GM10248 (cell line): ENCODE measurements at places on chromosomes 3 and 15.
A peak's percentile ranks its signal among the peaks of the same experiment; 100 is the strongest.

DNA sequence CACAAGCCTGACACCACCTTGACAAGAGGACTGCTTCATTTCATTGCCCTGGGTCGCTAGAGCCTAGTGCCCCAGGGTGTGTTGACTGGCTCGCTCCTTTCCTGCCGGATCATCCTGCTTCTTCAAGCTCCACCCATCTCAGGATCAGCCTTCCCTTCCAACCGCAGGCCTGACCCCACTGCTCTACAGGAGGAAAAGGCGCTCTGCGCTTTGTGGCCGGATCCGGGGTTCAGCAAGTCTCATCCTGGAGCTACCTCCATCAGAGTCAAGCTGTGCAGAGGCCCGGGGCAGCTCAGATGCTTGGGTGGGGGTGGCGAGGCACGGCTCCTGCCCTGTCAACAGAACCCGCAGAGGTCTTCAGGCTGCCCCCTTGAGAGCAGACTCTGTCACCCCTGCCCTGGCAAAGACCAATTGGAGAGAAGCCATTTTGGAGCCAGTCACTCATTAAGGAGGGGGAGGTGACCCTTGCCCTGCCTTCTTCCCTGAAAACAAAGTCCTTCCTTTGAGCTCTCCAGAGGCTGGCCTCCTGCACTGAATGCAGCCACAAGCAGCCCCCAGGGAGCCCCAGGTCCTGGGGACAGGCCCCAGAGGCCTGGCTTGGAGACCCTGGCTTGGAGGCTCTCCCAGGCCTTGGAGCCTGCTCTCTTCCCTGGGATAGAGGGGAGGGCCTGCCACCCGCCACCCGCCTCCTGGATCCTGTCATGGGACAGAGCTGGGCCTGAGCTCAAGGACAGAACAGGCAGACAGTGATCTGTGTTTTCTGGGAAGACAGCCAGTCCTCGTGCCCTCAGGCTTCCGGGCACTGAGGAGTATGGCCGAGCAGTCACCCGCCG lies 80.3 kb downstream of the CPN2 start:
- DNase-seq: no peak

- DNase-seq: no peak
These were observed 21.5 kb downstream of the PDHB start for GRCh38 chr3:58411851-58412830.

- DNase-seq: no peak
These were observed 230.0 kb downstream of the KBTBD8 start for GRCh38 chr3:67228136-67228535.

- no peak for DNase-seq
These were observed 30.6 kb upstream of the LRRC3B start for GRCh38 chr3:26591926-26592325.

- no peak for DNase-seq
These were observed 901.7 kb downstream of the NTRK3 start for GRCh38 chr15:87354661-87355410.

- no peak for DNase-seq
These were observed 145.7 kb upstream of the MEIS2 start for GRCh38 chr15:37246065-37246464.

DNA sequence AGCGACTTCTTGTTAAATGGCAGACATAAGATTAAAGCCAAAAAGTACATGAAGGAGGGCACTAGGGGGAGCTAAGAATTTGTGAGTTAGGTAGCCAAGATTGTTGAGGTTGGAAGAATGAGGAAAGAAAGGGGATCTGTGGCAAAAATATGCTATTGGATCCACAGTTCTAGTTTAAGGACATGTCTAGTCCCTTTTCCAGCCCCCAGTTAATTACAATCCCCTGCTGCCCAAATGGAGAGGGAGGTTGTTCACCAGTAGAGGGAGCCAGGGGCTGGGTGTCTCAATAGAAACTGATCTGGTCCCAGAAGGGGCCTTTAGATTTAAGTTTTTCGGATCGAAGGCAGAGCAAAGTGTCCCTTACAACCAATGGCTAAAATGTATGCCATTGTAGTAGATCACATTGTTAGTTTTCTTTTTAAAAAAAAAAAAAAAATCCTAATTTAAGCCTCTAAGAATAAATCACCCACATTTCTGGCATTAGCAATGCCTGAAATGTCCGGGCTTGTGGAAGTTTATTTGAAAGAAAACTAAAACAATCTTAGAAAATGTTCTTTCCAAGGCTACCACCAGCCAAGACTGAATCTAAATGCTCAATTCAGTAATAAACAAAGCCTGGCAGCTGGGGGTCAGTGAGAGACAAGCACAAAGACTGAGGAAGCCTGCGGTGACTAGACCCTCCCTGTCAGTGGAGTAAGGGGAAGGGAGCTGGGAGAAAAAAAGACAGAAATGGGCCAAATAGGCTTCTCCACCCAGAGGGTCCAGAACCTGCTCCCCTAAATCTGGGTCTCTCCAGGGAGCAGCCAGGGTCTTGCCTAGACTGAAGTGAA lies 7.1 kb downstream of the COL8A1 start:
- DNase-seq: no peak

DNA sequence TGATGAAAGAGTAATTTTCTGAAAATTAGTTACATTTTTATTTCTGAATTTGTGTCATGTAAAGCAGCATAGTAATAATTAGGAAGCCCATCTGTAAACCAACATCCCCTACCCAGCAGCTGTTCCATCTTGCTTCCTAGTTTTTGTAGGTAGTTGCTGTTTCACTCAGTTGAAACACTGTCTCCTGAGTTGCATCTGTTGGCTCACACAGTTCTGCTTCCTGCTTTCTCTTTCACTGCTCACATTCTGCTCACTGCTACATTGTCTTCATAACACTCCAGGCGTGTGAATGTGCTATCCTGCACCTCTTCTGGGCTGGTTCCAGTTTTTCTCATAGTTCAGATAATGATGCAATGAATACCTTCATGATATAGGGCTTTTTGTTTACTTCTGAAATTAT lies 123.4 kb downstream of the EPHB1 start:
- DNase-seq: peak; percentile 51

GRCh38 chr3:171201825-171202224 lies 175.3 kb upstream of the SLC2A2 start:
- no peak for DNase-seq

GRCh38 chr3:186696522-186696921 lies 20.6 kb upstream of the KNG1 start:
- DNase-seq: no peak

DNA sequence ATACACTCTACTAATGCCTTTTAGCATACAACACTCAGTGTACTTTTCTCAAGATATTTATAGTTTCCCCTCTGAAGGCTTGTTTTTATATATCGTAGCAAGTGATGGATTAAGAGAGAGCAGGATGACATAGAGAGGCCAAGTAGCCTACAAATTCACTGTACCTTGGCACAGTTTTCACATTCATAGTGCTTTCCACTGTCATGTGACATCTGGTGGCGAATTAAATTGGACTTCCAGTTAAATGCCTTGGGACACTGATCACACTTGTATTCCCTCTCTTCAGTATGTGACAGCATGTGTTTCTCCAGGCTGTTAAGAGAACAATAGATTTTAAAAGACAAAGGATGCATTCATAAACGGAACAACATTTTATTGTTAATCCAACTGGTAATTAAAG lies 541.1 kb downstream of the MECOM start:
- no peak for DNase-seq

DNA sequence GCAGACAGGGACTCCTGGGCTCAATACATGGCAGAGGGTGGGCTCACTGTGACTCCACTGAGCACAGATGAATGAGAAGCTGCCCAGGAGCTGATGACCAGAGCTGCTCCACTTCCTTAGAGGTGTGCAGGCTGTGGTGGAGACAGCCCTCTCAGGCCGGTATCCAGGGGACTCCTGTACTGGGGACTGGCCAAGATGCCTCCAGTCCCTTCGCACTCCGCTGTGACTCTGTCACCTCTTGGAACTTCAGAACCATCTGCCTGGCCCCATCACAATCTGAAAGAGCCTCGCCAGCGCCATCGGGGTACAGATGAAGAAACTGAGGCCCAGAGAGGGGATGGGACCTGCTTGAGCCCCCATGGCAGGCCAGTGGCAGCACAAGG lies 111.2 kb downstream of the ETFA start:
- no peak for DNase-seq
